ENCODE measurements at places on chromosomes 6 and 20. TPM values are rescaled to one million over a fixed set of nuclear protein-coding genes. Genes with fewer than 3 reads are reported as not detected.
A peak's percentile ranks its signal among the peaks of the same experiment; 100 is the strongest.

GRCh38 chr6:84853901-84854300 lies 89.5 kb upstream of the TBX18 start:
- no peaks in the 10 kb centered on the region for H3K27me3 ChIP-seq
- no peak overlapping the region for H3K4me3 ChIP-seq
- no peak for DNase-seq
- no peaks in the 10 kb centered on the region for H3K36me3 ChIP-seq
- no peaks in the 10 kb centered on the region for H3K4me1 ChIP-seq

DNA sequence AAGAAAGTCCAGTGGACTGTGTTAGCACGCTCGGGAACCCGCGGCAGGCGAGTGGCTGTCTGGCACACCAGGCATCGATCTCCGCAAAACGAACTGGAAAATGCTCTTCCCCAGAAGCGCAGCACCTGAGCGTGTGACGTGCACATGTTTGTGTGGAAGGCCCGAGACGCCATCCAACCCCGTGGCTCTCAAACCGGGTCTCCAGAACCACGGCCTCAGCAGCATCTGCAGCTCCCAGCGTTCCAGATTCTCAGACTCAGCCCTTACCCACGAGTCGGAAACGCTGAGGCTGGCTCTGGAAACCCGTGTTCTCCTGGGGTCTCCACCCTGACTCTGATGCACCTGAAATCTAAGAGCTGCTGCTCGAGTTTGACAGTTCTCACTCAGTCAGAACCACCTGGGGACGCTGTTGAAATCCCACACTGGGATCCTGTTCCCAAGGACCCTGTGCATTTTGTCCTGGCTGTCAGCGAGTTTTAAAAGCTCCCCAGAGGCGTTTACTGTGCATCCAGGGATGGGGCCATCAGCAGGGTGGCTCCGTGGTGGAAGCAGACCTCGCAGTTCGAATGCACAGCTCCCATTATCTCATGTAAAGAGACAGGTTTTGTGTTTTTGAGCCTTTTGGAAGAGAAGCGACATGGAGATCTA lies 69.0 kb downstream of the DLL1 start:
- H3K36me3 ChIP-seq = no peaks in the 10 kb centered on the region
- H3K27ac ChIP-seq = no peak overlapping the region
- H3K4me3 ChIP-seq = no peak overlapping the region
- H3K27me3 ChIP-seq = no peaks in the 10 kb centered on the region

DNA sequence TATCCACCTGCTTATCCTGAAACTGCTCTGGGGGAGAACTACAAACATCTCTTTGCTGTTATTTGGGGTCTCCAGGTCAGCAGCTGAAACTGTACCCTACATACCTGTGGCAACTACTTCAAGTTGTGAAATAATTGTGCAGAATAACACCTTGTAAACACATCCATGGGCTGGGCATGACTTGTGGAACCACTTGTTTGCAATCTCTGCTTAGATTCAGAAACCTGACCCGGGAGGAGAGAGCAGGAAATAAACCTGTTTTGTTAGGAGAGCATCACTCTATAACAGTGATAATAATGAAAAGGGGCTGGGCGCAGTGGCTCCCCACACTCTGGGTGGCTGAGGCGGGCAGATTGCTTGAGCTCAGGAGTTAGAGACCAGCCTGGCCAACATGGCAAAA lies 183.1 kb downstream of the NFATC2 start:
- no peaks in the 10 kb centered on the region for H3K4me1 ChIP-seq
- no peaks in the 10 kb centered on the region for H3K27me3 ChIP-seq
- H3K27ac ChIP-seq = no peak overlapping the region

- H3K27me3 ChIP-seq = no peaks in the 10 kb centered on the region
- peak; percentile 14 for DNase-seq
These were observed 155.7 kb upstream of the JARID2 start for GRCh38 chr6:15090145-15090579.

- DNase-seq = no peak
- H3K36me3 ChIP-seq = no peaks in the 10 kb centered on the region
- H3K27me3 ChIP-seq = no peaks in the 10 kb centered on the region
These were observed 111.8 kb downstream of the BANF2 start for GRCh38 chr20:17811628-17811965.

DNA sequence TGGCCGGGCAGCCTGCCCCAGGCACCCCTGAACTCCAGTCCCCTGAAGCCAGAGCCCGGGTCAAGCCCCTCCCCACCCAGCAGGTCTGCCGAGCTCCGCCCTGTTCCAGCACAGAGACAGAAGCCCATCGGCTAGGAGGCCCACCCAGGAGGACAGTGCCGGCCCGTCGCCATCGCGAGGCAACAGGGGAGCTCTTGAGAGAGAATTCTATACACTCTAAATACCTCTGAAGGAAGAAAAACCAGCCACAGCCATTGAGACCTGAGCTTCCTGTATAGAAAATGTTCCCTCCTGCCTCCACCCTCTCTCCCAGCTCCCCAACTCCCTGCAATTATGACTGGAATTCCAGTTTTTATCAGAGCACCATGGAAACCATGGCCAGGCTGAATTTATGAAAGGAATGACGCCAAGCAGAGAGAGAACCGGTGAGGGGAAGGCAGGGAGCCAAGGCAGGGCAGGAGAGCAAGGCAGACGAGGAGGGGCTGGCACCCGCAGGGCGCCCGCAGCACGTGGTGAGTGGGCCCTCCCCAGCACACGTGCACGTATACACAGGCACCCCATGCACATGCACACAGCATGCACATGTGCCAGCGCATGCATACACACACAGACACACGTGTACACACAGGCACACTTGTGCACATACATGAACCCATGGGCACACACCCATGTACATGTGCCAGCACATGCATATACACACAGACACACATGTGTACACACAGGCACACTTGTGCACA lies 27.6 kb upstream of the MRGBP start:
- H3K27me3 ChIP-seq = peaks cover 4% of the 10 kb centered on the region
- H3K4me3 ChIP-seq = no peak overlapping the region
- H3K4me1 ChIP-seq = no peaks in the 10 kb centered on the region
- H3K36me3 ChIP-seq = no peaks in the 10 kb centered on the region
- DNase-seq = no peak
- H3K27ac ChIP-seq = no peak overlapping the region

DNA sequence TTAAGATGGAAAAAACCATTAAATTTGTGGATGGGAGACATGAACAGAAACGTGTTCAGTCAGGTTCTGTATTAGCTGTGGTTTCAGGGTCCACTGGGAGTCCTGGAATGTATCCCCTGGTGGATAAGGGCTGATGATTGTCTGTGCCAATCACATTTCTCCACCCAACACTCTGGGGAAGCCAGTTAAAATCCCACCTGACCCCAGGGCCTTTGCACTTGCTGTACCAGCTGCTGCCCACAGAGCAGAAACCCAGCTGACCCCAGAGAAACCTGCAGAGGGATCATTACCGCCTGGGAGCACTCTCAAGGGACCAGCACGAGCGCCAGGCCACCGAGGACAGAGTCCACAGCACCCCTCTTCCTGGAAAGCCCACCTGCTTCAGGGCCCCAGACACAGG lies 260.7 kb downstream of the PREX1 start:
- no peaks in the 10 kb centered on the region for H3K36me3 ChIP-seq
- H3K4me3 ChIP-seq = no peak overlapping the region
- H3K4me1 ChIP-seq = no peaks in the 10 kb centered on the region
- no peak overlapping the region for H3K27ac ChIP-seq
- no peak for DNase-seq

DNA sequence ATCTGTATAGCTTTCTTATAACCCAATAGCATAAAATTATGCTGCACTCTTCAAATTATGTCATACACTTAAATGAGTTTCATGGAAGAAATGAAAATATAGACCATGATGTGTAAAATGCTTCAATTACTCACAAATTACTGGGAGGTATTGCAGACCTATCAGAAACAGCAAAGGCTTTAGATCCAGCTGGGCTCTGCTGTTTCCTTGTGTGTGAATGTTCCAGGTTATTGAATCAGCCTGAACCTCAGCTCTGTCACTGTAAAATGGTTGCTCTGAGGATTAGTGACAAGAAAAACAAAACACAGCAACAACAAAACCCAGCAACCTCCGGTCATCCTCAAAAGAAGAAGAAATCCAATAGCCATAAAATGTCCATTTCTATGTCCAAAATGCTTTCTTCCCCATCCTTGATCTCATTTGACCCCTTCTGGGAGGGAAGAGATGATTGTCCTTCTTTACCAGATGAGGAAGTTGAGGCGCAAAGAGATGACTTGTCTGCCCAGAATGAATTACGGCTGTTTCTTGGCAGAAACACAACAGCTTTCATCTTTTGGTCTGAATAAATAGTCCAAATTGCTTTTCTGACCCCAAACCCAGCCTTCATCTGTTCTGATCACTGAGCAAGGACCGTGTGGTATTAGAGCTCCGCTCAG lies 42.2 kb upstream of the TGM6 start:
- no peak overlapping the region for H3K27ac ChIP-seq
- no peak overlapping the region for H3K4me3 ChIP-seq
- no peak for DNase-seq
- no peaks in the 10 kb centered on the region for H3K36me3 ChIP-seq
- H3K27me3 ChIP-seq = no peaks in the 10 kb centered on the region

- no peak for DNase-seq
- peaks cover 18% of the 10 kb centered on the region for H3K4me1 ChIP-seq
- no peaks in the 10 kb centered on the region for H3K36me3 ChIP-seq
These were observed 144.2 kb downstream of the JARID2 start for GRCh38 chr6:15389765-15390723.

DNA sequence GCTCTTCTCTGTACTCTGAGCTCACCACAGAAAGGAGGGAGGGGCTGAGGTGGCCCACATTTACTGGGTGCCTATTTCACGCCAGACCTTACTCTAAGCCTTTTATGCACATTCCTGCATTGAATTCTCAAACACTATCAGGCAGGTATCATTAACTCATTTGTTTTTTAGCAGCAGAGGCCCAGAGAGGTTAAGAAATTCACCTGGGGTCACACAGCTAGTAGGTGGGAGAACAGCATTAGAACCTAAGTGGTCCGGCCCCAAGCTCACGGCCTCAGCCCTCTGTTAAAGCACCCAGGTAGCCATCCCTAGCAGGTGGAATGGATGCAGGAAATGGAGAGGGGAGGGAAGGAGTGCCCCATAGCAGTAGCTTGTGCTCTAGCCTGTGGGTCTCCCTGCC lies 84.5 kb downstream of the GRM4 start:
- H3K27me3 ChIP-seq = no peaks in the 10 kb centered on the region
- H3K27ac ChIP-seq = no peak overlapping the region
- no peak for DNase-seq

- H3K4me1 ChIP-seq = no peaks in the 10 kb centered on the region
- no peaks in the 10 kb centered on the region for H3K36me3 ChIP-seq
- no peak for DNase-seq
- H3K27me3 ChIP-seq = no peaks in the 10 kb centered on the region
These were observed 157.7 kb upstream of the MMS22L start for GRCh38 chr6:97440590-97441176.

DNA sequence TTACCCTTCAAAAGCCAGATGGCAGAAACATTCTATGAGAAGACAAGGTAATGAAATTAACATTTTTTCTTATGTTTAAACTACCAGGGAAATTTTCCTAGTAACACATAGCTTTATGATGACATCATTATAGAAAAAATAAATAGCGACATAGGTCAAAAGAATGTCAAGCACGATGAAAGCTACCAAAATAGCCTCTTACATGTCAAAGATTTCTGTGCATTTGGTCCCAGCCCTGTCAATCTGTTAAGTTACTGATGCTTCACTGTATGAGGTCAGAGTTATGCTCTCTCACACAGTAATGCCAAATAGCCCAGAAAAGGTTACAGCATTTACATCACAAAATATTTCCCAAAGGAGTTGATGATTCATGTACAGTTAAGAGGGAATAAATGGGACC lies 199.8 kb upstream of the DEFB112 start:
- no peak overlapping the region for H3K27ac ChIP-seq
- no peak for DNase-seq
- no peaks in the 10 kb centered on the region for H3K4me1 ChIP-seq
- H3K36me3 ChIP-seq = no peaks in the 10 kb centered on the region

DNA sequence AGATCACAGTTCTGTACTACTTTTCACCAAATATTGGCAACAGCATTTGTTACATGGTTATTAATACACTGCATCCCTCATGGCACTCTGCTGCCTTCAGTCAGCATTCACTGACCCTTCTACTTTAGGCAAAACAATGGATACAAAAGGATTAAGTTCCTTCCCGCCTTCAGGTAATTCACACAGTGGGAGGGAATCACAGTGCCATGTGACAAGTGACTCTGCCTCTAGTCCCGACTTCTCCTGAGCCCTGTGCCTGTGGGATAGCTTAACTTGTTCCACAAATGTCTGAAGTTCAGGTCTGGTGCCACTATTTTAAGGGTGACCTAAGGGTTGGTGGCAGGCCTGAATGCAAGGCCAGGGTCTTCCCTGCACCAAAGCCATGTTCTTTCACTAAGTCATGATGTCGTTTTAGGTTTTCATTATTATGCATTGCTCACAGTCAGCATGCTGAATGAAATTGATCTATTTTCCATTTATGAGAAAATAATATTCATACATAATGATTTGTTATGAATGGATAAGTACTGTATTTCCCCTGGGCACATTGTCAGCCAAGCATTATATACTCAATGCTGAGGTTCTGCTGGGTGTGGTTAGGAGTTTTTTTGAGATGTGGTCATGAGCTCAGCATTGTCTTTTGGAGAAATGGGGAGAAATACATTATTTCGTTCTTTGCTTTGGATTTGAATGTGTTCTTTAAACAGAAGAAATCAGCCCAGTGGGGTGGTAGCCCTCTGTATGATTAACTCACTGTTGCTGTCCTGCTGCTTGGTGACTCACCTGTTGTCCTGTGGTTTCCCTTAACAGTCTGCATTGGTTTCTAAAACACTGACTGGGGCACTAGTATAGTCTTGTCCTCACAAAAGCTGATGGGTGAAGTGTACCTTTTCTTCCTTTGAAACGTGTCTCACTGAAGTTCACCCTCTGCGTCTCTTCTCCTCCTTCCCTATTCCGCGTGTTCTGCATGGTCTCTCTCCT lies 66.4 kb downstream of the AFDN start:
- H3K4me1 ChIP-seq = no peaks in the 10 kb centered on the region
- no peak overlapping the region for H3K4me3 ChIP-seq
- no peaks in the 10 kb centered on the region for H3K36me3 ChIP-seq
- DNase-seq = no peak
- no peaks in the 10 kb centered on the region for H3K27me3 ChIP-seq

CSNK2A1 gene
- total RNA-seq = 207 TPM

ADGRF5 gene
- 39.5 TPM for total RNA-seq

OOEP gene
- total RNA-seq = not detected

Measured in uterus (tissue), 4 donors.